Activated effector memory CD4-positive, alpha-beta T cell treated with Interleukin-2 at 50 U/mL for 16 hours (primary cell): ENCODE measurements at places on chromosomes 7 and 10.

- DNase-seq = no peak
These were observed 7.4 kb upstream of the CPED1 start for GRCh38 chr7:120981117-120981516.

- no peak for DNase-seq
These were observed 837 bp upstream of the IGFBP3 start for GRCh38 chr7:45921699-45922519.

- DNase-seq = no peak
These were observed 13.9 kb downstream of the NAPEPLD start for GRCh38 chr7:103134836-103135554.

- no peak for DNase-seq
These were observed 52.3 kb downstream of the HECTD2 start for GRCh38 chr10:91462423-91462822.

DNA sequence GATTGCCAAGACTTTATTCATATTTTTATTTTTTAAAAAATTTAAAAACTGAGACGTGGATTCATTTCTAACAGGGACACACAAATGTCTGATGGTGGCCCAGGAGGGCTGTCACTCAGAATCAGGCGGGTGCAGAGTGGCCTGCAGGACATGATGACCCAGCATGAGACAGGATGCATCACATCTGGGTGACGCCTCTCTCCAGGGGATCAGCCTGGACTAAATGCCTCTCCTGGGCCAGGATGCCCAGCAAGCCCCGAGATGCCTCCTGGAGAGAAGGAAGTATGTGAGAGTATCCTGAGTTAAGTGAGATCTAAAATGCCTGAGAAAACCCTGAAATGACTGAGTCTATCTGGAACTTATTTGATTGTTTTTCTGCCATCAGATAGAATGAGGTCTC is 16.9 kb upstream of the MTURN start:
- no peak for DNase-seq

DNA sequence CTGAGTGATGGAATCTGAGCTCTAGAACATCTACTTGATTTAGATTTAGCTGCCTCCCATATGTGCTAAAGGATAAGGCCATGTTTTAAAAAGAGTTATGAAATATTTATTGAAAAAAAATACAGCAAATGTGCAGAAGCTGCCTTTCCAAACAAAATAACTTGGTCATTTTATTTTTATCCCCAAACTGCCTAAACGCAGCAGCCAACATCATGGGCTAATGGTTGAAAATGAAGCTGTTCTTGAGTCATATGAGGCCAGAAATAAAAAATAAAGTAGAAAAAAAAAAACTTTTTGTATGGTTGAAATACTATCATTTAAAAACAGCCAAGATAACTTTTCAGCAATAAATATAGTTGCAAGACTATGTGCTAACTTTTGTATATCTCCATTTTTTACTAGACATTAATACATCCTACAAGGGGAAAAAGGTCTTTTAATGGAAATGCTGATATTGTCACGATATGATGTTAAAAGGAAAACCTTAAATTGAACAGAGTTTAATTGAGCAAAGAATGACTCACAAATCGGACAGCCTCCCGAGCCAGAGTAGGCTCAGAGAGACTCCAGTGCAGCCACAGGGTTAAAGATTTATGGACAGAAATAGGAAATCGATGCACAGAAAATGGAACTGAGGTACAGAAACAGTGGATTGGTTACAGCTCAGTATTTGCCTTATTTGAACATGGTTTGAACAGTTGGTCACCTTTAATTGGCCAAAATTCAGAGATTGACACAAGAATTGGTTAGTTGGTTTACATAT is 305.8 kb downstream of the MDFIC start:
- DNase-seq = no peak

GRCh38 chr10:7998831-7999230 is 55.7 kb upstream of the GATA3 start:
- no peak for DNase-seq

GRCh38 chr10:32865170-32865569 is 92.9 kb downstream of the ITGB1 start:
- DNase-seq = no peak

GRCh38 chr7:150842018-150842417 is 10.3 kb upstream of the AOC1 start:
- DNase-seq = no peak

DNA sequence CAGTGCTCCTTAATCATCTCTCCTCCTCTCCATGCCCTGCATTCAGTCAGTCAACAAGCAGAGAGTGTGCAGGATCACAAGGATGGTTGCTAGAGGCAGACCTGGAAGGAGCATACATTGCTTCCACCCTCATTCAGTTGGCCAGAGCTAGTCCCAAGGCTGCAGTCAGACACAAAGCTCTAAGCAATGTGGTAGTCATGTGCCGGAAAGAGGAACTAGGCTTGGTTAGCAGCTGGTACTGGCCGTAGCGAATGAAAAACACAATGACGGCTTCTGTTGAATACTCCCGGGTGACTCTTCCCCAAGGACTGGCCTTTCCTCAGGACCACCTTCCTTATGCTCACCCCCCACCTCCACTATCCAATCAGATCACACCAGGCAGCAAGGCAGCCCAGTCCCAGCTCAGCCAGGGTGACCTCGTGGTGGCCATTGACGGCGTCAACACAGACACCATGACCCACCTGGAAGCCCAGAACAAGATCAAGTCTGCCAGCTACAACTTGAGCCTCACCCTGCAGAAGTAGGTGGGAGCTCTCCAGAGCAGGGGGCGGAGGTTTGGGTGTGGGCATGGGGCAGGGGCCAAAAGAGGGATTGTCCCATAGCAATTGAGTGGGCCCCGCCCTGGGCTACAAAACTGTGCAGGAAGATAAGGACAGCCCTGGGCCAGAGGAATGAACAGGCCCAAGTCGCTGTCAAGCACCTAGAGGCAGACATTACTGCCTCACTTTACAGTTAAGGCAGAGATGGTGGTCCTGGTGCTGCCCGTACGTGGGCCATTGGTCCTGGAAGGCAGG is 10.9 kb downstream of the LDB3 start:
- no peak for DNase-seq

- DNase-seq = no peak
These were observed 15.8 kb upstream of the ADAMTS14 start for GRCh38 chr10:70656489-70656888.

DNA sequence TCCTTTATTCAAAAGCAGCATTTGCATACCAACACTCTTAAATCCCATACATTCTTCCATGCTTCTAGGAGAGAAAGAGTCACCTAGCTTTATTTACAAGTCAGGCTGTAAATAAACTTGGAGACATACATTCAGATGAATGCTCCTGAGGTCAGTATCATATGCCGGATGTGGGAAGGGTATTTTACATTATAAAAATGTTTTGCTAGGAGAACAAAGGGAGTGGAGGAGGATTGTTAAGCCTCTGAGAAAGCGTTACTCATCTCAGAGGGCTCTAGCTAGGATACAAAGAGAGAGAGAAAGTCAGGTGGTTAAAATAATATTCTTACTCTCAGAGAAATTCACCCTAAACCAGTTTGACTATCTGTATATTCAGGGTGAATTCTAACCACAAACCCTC is 300.9 kb upstream of the NPSR1 start:
- no peak for DNase-seq

DNA sequence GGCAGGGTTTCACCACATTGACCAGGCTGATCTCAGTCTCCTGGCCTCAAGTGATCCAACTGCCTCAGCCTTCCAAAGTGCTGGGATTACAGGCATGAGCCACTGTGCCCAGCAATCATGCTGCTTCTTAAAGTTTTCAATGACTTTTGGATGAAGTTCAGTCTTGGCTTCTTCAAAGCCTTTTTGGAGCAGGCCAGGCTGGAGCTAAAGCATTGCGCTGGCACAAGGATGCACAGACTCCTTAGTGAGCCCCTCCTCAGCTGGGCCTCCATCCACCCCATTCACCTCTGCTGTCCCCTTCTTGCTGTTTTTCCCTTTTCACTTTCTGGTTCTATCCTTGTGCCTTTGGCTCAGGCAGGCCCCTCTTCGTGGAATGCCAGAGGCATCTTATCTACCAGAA is 638.6 kb downstream of the TYW1 start:
- DNase-seq = no peak
